ENCODE measurements at places on chromosomes 2 and 18.
A peak's percentile ranks its signal among the peaks of the same experiment; 100 is the strongest.

- peak; percentile 49 for DNase-seq
These were observed 478 bp downstream of the CLHC1 start for GRCh38 chr2:55231546-55232083.

GRCh38 chr2:235396071-235396846 lies 97.6 kb upstream of the AGAP1 start:
- no peak for DNase-seq

DNA sequence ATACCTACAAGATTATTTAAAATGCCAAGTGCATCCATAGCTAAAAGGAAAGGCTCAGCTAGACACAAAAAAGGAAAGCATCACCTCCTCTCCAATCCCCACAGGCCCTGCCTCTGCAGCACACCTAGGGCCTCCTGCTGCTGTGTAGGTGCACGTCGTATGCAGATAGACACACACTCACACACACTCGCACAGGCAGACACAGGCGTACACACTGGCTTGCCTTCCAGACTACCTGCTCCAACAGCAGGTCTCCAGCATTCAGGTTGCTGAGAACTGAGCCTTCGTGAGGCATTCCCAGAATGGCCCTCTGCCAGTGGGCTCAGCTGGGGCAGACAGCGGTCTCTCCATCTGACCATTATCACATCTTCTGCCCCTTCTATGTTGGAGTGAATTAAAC lies 35.3 kb upstream of the FRZB start:
- DNase-seq = no peak

DNA sequence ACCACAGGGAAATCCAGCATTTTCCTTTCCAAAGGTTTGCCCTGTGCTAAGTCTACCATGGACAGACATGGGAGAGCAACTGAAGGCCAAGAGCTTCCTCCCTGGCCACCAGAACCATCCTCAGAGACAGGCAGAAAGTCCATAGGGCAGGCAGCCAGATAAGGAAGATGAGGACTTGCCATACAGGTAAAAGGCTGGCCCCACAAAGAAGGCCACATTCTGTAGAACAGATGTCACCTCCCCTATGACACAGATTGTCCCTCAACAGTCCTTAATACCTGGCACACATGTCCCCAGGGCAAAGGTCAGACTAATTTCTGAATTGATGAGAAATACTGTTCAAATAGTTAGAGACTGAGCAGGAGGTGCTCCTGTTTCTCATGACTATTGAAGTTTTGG lies 52.0 kb downstream of the FECH start:
- DNase-seq = no peak

GRCh38 chr18:33820517-33821371 lies 242.7 kb downstream of the ASXL3 start:
- no peak for DNase-seq
